T1000 (cell line): ENCODE measurements at places on chromosomes 3 and 15.

DNA sequence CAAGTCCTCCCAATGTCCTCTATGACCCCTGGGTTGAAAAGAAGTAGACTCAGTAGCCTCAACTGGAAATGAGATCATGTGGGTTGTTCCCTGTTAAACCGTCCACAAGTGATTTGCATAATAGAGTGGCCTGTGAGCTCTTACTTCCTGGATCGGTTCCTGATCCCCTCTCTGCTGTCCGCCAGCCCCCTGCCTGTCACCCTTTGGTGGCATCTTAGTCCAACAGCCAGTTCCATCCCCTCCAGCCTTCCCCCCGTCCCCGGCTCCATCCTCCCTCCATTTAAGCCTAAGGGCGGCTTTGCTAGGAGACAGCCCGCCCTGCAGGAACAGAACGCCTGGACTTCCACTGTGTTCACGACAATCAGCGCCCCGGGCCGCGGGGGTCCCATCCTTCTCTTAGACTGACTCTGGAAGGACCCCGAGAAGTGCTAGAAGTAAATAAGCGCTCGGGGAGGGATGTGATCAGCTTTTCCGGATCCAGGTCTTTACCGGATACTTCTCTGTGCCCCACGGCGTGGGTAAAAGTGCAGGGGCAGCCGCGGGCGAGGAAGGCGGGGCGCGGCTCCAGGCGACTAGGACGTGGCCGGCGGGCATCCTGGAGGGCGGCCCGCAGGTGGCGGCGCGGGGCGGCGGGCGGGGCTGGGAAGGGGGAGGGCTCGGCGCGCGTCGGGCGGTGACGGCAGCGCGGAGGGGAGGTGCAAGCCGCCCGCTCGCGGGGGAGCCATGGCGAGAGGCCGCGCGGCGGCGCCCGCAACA, 51.2 kb upstream of the ULK4 start:
- peak; percentile 29 for DNase-seq

DNA sequence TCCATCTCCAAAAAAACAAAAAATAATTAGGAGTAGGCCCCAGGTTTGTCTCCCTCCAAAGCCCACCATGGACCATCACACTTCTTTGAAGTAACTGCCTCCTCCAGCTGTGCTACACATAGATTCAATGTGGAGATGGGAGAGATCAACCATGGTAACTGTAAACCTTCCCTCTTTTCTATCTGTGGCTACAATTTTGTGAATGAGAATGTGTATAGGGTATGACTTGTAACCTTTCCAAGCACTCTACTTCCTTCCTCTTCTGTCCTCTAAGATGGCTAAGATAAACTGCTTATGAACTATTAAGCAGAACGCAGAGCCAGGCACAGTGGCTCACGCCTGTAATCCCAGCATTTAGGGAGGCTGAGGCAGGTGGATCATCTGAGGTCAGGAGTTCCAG, 55.5 kb upstream of the ATP11B start:
- DNase-seq: no peak

- DNase-seq: no peak
Measured at GRCh38 chr15:20271647-20272046, 270.0 kb downstream of the GOLGA6L6 start.

DNA sequence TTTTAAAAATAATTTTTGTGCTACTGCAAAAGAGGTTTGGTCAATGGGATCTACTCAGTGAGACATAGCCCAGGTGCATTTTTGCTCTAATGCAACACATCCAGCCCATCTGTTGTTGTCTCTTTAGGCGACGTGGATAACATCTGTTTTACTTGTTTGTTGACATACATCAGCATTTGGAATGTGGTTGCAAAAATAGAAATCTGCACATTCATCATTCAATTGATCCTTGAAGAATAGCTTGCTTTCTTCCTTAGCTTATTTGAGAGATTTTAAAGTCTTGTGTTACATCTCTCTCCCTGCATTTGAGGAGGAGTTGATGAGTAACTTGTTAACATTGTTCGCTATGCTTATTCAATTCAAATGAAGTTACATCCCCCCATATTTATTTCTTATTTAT, 1202.3 kb downstream of the NSUN3 start:
- DNase-seq: no peak

DNA sequence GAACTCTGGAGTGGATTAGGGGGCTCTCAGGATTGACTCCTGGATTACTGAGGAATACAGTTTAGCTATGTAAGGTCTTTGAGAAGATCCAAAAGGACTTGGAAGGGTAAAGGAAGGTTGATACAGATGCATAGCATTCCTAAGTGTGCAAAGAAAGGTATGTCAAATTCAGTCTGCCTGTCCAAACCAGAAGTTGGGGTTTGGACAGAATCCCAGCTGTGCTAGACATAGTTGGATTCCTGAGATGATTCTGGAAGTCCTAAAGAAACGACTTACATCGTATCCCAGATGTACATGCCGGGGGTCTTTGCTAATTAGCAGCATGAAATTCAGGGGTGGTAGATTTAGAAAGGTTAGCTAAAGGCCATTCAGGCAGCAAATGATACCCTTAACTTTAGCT, 97.7 kb upstream of the TSPAN3 start:
- DNase-seq: no peak

DNA sequence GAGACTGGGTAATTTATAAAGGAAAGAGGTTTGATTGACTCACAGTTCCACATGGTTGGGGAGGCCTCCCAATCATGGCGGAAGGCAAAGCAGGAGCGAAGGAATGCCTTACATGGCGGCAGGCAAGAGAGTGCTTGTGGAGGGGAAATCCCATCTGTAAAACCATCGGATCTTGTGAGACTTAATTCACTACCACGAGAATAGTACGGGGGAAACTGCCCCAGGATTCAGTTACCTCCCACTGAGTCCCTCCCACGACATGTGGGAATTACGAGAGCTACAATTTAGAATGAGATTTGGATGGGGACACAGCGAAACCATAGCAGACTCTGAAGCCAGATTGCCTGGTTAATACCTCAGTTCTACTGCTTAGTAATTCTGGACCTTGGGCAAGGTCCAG, 67.8 kb downstream of the THSD4 start:
- no peak for DNase-seq

DNA sequence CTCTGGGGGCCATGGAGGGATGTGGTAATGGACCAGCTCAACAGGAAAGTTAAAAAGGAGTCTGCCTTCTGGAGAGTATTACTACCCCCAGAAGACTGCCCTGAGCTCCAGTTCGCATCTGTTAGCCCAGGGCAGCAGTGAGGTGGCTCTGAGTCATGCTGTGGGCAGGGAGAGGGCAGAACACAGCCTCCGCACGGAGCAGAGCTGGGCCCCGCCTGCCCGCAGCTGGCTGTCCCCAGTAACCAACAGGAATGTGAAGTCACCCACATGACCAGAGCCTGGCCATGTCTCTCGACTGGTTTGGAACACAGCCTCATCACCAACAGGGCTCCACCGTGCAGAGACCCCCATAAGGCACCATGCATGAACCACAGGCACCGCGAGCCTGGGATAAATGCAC, 62.1 kb downstream of the CYFIP1 start:
- peak; percentile 25 for DNase-seq

DNA sequence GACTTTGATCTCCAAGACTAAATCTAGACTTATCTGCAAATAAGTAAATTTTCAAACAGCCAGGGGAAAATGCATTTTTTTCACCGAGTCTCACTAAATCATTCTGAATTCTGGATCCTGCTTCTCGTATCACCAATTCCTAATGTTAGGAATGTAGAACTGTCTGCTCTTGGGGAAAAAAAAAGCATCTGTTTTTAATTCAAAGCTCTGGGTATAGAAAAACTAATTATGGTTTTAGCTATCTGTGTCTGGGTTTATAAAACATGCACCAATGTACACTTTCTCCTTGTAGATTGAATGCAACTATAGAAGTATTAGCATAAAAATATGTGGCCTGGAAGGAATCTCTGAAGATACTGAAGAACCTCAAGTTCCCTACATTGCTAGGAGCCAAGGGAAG, 4.8 kb upstream of the CDAN1 start:
- DNase-seq: no peak

DNA sequence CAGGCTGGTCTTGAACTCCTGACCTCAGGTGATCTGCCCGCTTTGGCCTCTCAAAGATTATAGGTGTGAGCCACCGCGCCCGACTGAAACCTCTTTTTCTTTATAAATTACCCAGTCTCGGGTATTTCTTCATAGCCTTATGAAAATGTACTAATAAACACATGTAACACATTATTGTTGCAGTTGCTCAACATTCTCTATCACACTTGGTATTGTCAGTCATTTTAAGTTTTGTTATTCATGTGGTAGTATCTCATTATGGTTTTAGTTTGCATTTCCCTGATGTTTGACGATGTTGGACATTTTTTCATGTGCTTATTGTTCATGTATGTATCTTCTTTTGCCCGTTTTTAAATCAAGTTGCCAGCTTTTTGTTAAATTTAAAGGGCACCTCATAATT, 109.7 kb downstream of the TCF12 start:
- DNase-seq: no peak

DNA sequence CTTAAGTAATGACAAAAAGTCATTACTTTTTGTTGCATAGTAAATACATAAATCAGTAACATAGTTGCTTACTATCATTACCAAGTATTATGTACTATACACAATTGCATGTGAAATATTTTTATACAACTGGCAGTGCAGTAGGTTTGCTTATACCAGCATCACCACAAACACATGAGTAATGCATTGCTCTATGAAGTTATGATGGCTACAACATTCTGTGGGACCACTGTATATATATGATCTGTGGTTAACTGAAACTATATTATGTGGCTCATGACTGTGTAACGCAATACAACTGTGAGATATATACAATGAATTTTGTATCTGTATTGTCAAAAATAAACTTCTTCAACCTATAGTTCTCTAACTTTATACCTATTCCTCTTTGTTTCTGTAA, 113.7 kb upstream of the RBMS3 start:
- DNase-seq: no peak

- no peak for DNase-seq
Measured at GRCh38 chr3:4730719-4731118, 237.6 kb downstream of the ITPR1 start.

DNA sequence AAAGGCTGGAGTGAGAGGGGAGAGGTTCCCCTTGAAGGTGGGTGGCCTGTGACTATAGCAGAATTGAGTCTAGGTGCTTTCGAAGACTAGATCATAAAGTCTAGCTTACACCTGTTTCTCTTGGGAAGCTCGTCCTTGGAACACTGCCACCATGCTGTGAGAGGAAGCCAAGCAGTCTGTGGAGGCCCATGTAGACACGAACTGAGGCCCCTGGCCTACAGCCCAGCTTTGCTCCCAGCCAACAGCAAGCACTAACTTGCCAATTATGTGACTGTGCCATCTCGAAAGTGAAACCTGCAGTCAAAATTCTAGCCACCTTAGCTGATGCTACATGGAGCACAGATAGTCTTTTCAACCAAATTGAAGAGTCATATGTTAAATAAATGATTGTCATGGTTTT, 190.5 kb upstream of the NECTIN3 start:
- DNase-seq: no peak

DNA sequence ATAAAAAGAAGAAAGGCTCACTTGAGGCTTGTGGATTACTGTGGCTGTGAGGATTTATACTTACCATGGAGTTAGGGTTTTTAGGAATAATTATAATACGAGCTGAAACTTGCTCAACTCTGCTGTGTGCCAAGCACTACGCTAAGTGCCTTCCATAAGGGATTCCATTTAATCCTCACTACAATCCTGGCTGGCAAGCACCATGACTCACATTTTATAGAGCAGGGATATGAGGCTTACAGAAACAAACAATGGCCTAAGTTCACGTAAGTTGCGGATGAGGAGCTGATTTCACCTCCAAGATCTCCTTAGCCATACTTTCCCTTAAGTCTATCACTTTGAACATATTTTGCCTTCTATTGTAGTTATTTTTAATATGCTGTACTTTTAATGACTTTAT, 43.9 kb upstream of the ARL8B start:
- peak; percentile 37 for DNase-seq

- peak; percentile 28 for DNase-seq
Measured at GRCh38 chr3:30286007-30286669, 320.3 kb upstream of the TGFBR2 start.

GRCh38 chr15:43900996-43901395, 74.2 kb downstream of the WDR76 start:
- DNase-seq: no peak

- no peak for DNase-seq
Measured at GRCh38 chr3:128490915-128491690, 1.9 kb downstream of the GATA2 start.

DNA sequence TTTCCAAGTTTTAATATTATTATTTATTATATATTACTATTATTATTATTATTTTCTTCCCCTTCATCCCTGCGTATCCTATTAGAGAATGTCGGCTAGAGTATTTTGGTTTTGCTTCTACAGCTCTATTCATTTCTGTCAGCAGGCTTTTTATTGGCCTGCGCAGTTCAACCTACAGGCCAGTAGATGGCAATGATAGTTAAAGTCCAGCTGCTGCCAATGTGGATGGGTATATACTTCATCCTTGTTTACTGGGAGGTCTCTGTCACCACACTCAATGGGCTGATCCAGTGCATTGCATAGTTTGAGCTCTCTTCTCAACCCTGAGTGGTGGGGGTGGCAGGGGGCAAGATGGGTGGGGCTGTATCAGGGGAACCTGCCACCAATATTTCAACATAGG, 799.8 kb downstream of the NSUN3 start:
- no peak for DNase-seq

GRCh38 chr15:20353966-20354883, 187.4 kb downstream of the GOLGA6L6 start:
- DNase-seq: no peak

- DNase-seq: no peak
Measured at GRCh38 chr3:37937156-37937555, 53.4 kb upstream of the VILL start.

- DNase-seq: no peak
Measured at GRCh38 chr15:70618929-70619328, 144.4 kb downstream of the UACA start.

GRCh38 chr15:92870010-92870591, 30.0 kb upstream of the CHD2 start:
- DNase-seq: no peak

DNA sequence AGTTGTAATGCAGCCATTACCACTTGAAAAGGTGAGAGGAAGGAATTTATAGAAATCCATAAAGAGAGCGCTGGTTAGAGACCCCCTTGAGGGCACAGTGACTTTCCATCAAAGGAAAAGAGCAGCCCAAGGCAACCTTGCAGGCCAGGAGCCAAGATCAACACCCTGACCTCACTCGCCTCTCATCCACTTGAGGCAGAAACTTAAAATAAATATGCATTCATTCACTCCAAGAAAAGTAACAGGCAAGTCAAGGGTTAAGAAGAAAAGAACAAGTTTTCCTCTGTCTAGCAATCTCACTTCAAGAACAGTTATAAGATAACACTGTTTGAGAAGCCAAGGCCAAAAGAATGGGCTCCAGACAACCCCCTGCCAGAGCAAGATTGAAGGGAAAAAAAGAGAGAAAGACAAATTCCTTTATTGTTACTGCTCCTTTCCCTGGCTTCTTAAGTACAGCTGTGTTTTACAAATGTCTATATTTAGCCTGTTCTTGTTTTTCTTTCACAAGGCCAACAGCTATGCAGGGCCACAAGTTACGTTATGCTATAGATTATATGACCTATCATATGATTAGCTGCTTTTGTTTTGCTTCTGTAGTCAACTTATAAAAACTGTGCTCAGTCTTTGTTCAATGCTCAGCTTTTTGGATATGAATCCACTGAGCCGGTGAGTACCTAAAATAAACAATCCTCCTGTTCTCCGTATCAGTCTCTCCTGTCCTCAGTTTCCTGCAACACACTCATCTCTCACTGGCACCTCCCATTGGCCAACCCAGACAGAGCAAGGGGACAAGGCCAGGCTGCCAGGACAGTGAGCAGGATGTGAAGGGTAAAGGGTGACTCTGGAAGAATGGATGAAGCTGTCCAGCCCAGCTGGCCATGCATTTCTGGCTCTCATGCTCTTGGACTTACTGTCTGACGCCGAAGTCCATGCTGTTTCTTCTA, 15.8 kb upstream of the SSUH2 start:
- DNase-seq: no peak
